ENCODE measurements at places on chromosomes 12 and 14. TPM values are rescaled to one million over a fixed set of nuclear protein-coding genes. Genes with fewer than 3 reads are reported as not detected.

CCDC177 gene
- total RNA-seq, result not detected

SLC2A14 gene
- 2.3 TPM for total RNA-seq

COCH gene
- total RNA-seq, result 0.87 TPM

OR6C1 gene
- total RNA-seq, result not detected

GRIP1 gene
- 12.6 TPM for total RNA-seq

SLC4A8 gene
- total RNA-seq, result 5.5 TPM

PARPBP gene
- 5.8 TPM for total RNA-seq

CEBPE gene
- not detected for total RNA-seq

CLEC2A gene
- total RNA-seq, result 0.84 TPM

BIN2 gene
- not detected for total RNA-seq

NXPH4 gene
- 22.3 TPM for total RNA-seq

GALNT9 gene
- total RNA-seq, result 2.7 TPM

C12orf75 gene
- 130 TPM for total RNA-seq

GPR162 gene
- 6.0 TPM for total RNA-seq

RTN1 gene
- total RNA-seq, result 1.2 TPM

SLC25A21 gene
- total RNA-seq, result 1.5 TPM

RAPGEF3 gene
- total RNA-seq, result 8.4 TPM

TRHDE gene
- total RNA-seq, result 0.87 TPM

OAS2 gene
- 94.2 TPM for total RNA-seq

CLEC7A gene
- total RNA-seq, result 1.4 TPM

TAS2R8 gene
- not detected for total RNA-seq

TEP1 gene
- 21.0 TPM for total RNA-seq

CCDC38 gene
- 0.07 TPM for total RNA-seq

P2RX2 gene
- total RNA-seq, result not detected

EEA1 gene
- total RNA-seq, result 36.5 TPM

RECQL gene
- total RNA-seq, result 49.1 TPM

KRT75 gene
- total RNA-seq, result not detected

P2RX7 gene
- not detected for total RNA-seq

CCDC92 gene
- 38.9 TPM for total RNA-seq

POTEG gene
- total RNA-seq, result not detected

ACSS3 gene
- total RNA-seq, result 13.9 TPM

ADAMTS20 gene
- total RNA-seq, result 0.66 TPM

TOMM20L gene
- total RNA-seq, result not detected

IL26 gene
- not detected for total RNA-seq

TSHR gene
- total RNA-seq, result not detected

SLC38A2 gene
- total RNA-seq, result 421 TPM

GLT8D2 gene
- 11.1 TPM for total RNA-seq

TMBIM6 gene
- 452 TPM for total RNA-seq

PKP2 gene
- 18.7 TPM for total RNA-seq

ZNF891 gene
- total RNA-seq, result 1.2 TPM

INSM2 gene
- total RNA-seq, result not detected

NKX2-1 gene
- total RNA-seq, result not detected

GPR135 gene
- total RNA-seq, result 6.7 TPM

TCL1B gene
- not detected for total RNA-seq

CCDC197 gene
- total RNA-seq, result not detected

LAG3 gene
- 2.0 TPM for total RNA-seq

PLEKHG7 gene
- total RNA-seq, result 0.68 TPM

FITM1 gene
- total RNA-seq, result not detected

SCN8A gene
- 6.5 TPM for total RNA-seq

LPAR5 gene
- total RNA-seq, result 0.89 TPM

CDCA3 gene
- total RNA-seq, result 2.3 TPM

RDH5 gene
- total RNA-seq, result 2.1 TPM

ENDOU gene
- total RNA-seq, result not detected

NFATC4 gene
- 61.9 TPM for total RNA-seq
